ENCODE measurements at places on chromosomes 11 and 22.

DNA sequence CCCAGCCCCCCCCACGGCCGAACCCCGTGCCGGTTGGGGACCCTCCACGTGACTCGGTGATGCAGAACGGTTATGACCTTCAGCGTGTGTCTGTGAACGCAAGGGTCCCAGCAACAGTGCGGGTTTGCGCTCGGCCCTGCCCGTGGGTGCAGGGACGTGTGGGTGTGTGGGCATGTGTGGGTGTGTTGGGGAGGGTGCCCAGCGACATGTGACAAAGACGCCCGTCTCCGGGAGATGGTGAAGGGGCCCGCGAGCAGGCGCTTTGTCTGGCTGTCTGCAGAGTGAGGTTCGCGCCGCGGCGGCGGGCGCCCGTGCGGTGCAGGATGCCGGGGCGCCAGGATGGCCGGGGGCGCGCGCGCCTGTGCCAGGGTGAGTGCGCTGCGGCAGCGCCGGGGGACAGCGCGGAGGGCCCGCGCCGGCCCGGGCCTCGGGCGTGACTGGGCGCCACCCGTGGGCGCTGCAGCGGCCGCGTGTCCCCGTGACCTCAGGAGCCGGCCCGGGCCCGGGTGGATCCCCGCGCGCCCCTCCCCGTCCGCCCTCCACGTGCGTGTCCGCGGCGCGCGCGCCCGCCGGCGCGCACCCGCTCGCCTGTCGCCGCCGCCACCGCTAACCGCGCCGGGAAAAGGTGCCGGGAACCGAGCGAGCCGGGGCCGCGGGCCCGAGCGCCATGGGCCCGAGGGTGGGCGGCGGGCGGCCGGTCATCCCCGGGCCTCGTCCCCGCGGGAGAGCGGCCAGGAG, at the start of gene LRFN4:
Gene LRFN4 (plus strand): TSS at position 569 of the 738 bp plus-strand sequence. CDS start 681 bp downstream, outside the sequence.
- peak; percentile 88 for DNase-seq

DNA sequence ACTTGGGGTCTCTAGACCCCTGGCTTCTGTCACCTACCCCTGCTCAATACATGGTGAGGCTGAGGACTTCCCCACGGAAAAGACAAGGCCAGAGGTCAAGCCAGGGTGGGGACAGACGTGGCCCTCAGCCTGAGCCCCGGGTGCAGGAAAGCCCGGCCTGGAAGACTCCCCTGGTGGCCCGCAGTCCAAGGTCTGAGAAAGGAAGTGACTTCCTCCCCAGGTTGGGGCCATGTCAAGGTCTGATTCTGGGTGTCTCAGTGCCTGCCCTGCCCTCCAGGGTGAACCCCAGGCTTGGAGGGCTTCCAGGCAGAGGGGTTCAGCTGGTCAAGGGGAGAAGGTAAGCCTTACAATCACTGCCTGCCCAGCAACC, 3.9 kb downstream of the CTSD start:
- DNase-seq: no peak

GRCh38 chr11:132310390-132311375, 940.3 kb downstream of the NTM start:
- no peak for DNase-seq

DNA sequence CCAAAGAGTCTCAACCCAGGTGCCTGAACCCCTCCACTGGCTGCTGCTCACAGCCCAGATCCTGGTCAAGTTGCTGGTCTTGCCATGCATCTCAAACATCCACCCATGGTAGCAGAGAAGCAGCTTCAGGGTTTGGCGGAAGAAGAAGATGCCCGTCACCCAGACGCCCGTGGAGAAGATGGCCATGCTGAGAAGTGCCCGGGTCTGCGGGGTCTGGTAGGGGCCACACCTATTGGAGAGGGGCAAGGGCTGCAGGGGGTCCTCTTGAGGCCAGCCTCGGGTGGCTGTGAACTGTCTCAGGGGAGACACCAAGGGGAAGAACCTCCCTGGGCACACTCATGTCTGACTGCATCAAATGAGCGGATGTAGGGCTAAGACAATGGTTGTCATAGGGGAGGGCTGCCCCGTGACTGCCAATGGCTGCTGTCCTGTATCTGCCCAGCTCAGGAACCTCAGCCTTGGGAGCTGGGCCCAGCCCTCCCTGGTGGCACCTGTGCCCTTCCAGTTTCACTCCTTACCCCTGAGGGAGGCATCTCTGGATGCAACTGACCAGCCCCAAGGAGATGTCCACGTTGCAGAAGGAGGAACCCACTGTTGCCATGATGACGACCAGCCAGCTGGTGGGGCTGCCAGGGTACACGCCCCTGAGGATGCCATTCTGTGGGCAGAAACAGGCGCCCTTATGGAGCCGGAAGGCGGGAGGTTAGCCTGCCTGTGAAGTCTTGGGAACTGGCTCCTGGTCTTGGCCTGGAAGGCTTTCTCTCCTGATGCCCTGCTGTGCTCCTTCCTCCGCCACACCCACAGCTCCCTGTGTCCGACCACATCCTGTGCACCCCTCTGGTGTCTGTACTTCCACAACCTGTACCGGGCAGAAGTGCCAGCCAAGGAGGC, 1.2 kb downstream of the CPT1B start:
- no peak for DNase-seq

DNA sequence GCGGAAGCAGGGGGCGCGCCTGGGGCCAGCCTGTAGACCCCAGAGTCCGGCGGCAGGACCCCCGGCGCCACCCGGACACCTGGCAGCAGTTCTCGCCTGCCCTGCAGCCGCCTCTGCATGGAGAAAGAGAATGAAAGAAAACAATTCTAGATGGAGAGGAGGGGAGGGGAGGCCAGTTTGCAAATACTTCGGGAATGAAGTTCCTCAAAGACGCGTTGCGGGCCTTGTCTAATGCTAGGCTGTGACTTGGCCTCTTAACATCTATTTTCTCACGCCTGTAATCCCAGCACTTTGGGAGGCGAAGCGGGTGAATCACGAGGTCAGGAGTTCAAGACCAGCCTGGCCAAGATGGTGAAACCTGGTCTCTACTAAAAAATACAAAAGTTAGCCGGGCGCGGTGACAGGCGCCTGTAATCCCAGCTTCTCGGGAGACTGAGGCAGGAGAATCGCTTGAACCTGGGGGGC, 2.1 kb upstream of the BARX2 start:
- DNase-seq: no peak

Measured in NCI-H526 treated with DMSO at 0.1 percent for 48 hours (cell line).